K562 (cell line): ENCODE measurements at places on chromosomes 16 and 17. TPM values are rescaled to one million over a fixed set of nuclear protein-coding genes. Genes with fewer than 3 reads are reported as not detected.
A peak's percentile ranks its signal among the peaks of the same experiment; 100 is the strongest.

DNA sequence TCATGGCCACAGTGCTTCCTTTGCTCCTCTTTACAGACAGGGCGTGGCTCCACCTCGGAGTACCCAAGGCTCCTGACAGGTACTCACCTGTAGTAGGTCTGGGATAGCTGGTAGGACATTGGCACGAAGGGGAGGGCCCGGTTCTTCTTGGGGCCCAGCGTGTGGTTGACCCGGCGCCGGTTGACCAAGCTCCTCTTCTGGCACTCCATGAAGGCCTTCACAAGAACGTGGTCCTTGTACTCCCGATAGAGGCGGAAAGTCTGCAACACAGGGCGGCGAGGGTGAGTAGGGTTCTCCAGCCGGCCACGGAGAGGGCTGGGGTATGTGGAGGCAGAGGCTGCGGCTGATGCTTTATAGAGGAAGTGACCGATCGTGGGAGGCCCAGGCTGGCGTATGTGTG is 69.7 kb downstream of the IL21R start:
- no peak for DNase-seq

DNA sequence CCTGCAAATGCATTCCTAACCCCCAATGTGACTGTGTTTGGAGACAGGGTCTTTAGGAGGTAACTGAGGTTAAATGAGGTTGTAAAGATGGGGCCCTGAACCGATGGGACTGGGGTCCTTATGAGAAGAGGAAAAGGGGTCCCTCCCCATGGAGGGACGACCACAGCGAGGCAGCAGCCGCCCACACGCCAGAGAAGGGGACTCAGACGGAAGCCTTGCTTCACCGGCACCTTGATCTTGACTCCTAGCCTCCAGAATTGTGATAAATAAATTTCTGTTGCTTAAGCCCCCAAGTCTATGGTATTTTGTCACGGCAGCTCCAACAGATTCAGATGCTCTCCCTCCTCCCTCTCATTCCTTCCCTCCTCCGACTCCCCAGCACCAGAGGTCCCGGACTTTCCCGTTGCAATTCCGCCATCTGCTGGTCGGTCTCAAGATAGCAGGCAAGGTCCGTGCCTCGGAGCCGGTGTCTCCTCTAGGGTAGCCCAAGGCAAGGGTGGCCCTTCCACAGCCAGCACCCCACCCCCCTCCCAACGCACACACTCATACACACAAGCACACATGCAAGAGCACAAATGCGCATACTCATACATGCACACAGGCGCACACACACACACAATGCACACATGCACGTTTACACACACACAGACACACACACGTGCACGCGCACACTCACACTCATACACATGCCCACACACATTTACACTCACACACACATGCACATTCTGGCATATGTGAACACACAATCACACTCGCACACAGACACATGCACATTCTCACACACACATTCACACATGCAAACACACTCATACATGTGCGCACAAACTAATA is 23.1 kb upstream of the C16orf78 start:
- DNase-seq, result peak; percentile 67

Gene KDM8
- polyA plus RNA-seq, result 6.4 and 7.0 TPM in 2 replicates

Gene VPS4A
- polyA plus RNA-seq, result 37.4 and 40.6 TPM in 2 replicates

Gene SLX1A
- polyA plus RNA-seq, result 39.3 and 44.5 TPM in 2 replicates

GRCh38 chr17:1753767-1754429 is 8.0 kb upstream of the SERPINF1 start:
- DNase-seq, result no peak

DNA sequence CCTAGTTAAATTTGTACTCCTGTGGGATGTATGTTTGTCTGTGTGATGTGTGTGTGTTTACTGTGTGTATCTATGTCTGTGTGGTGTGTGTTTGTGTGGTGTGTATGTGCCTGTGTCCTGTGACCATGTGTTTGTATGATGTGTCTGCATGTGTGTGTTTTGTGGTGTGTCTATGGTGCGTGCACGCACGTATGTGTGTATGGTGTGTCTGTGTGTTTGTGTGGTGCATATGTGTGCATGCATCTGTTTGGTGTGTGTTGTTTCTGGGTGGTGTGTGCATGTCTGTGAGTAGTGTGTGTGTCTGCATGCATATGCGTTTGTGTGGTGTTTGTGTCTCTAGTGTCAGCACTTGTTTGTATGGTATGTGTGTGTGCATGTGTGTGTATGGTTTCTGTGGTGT is 174.2 kb upstream of the RBFOX1 start:
- DNase-seq, result no peak

Gene EVI2A
- 0.20 TPM in 1 of 2 replicates, not detected in the other for polyA plus RNA-seq

Gene NPIPB13
- polyA plus RNA-seq, result 4.4 and 10.1 TPM in 2 replicates

DNA sequence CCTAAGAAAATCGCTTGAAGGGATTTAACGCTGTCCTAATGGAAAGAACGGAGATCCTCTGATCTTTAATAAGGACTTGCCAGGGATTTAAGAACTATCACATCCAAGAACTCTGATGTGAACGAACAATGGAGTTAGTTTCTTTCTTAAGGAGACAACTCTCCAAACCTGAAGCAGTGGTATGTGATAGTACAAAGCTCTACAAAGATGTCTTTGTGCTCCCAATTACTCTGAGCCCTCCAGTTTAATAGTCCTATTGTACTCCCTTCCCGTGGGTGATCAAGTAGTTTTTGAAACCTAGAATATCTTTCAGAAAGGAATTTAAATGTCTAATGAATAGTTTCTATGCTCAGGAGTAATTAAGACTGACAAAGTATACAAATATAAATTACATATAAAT is 123.8 kb downstream of the FTO start:
- DNase-seq, result no peak

GRCh38 chr17:37555386-37555785 is 53.8 kb downstream of the SYNRG start:
- no peak for DNase-seq

GRCh38 chr16:21987498-21987897 is 13.4 kb downstream of the PDZD9 start:
- DNase-seq, result no peak

GRCh38 chr17:62588109-62588508 is 39.4 kb upstream of the MRC2 start:
- no peak for DNase-seq

DNA sequence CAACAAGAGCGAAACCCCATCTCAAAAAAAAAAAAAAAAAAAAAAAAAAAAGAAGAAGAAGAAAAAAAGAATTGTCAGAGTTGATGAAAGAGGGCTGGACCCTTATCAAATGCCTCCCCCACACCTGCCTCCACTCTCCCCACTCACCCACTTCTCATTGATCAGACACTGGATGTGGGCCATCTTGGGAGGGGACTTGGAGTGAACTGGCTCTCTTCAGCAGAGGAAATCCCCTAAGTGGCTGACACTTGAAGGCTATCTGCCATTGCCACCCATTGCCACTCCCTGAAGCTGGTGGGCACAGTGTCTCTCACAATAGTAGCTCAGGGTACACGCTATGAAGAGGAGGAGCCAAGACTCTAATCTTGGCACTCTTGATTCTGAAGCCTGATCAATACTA is 1.6 kb downstream of the ITGA2B start:
- no peak for DNase-seq

DNA sequence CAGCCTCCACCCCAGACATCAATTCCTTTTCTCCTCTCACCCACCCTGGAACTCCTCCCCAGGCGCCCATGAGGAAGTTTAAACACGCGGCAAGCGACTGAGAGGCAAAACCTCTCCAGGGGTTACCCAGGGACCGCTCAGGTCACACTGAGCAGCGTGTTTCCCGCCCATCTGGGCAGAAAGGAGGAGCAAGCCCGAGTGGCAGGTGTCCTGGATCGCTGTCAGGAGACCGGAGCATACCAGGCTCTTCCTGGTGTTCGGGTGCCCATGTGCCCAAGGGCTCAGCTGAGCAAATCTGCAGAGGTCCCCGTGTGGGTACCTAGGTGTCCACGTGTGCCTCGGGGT is 491 bp downstream of the SLC25A19 start:
- DNase-seq, result peak; percentile 59
